ENCODE measurements at places on chromosomes 3 and 15.

DNA sequence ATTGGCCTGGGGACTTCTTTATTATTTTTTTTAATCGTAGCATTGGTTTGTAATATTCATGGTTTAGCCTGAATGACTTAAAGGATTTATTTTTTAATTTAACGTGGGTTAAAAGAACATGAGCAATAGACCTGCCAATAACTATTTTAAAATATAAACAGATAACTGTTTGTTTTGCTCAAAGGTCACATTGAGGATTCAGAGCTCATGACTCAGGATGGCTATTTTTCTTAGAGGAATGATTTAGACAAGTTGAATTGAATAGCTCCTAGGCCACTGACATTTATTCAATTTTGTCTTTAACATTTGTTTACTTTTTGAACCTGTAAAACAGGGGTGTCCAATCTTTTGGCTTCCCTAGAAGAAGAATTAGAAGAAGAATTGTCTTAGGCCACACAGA, 68.5 kb downstream of the ITPR1 start:
- DNase-seq: no peak

- no peak for DNase-seq
Measured at GRCh38 chr15:39937696-39938095, 3.8 kb downstream of the EIF2AK4 start.

DNA sequence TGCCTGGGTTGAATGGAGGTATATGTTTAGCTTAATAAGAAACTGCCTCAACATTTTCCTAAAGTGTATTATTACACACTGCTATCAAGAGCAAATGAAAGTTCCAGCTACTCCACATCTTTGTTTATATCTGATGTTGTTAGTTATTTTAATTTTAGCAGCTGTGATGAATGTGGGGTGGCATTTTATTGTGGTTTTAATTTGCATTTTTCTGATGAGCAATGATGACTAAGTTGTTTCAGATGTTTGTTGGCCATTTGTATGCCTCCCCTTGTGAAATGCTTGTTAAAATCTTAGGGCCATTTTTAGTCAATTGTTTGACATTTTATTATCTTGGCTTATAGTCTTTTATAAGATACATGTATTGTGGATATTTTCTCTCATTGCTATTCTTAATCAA, 260.4 kb upstream of the SLCO3A1 start:
- DNase-seq: no peak

GRCh38 chr3:144585408-144585807, 613.8 kb downstream of the DIPK2A start:
- DNase-seq: no peak

GRCh38 chr15:72685925-72686794, at the start of the genes BBS4 and HIGD2B:
Gene BBS4 (plus strand): TSS chr15:72686207. CDS start chr15:72686228, 21 bp downstream.
Gene HIGD2B (minus strand): TSS chr15:72686182. CDS start chr15:72676374, 9,808 bp downstream.
- no peak for DNase-seq

DNA sequence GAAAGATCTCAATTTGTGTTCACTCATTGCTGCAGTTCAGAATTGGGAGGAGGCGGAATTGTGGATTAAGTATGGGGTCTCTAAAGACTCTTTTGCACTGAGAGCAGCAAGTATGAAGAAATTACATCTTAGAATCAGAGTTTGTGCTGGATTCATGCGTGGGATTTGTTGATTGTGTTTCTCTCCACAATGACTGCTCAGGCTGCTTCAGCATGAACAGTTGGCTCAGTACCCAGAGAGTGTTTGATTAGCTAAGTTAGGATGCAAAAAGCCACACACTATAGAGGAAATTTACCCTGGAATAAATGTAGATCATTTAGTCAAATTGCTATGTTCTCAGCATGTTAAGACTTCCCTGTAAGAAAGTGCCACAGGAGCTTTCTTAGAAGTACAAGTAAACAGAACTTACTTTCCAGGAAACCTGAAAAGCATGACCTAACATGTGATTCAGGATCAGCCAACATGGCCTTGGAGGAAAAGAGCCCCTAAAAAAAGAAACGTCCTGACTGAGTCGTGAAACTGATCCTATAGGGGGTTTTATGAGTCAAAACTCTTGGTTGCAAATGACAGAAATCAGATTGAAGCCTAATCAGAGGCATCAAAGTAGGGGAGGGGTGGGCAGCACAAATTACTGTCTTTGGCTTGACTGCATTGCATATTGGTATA, 32.6 kb downstream of the HHLA2 start:
- no peak for DNase-seq

GRCh38 chr3:76369170-76369569, 583.8 kb upstream of the ZNF717 start:
- no peak for DNase-seq

- DNase-seq: no peak
Measured at GRCh38 chr3:30750967-30751366, 143.5 kb downstream of the GADL1 start.

GRCh38 chr3:172070802-172071201, 31.4 kb downstream of the FNDC3B start:
- no peak for DNase-seq

All from NCI-H1092 (cell line).